ENCODE measurements at places on chromosomes 16 and 17.

- no peak for DNase-seq
Measured at GRCh38 chr16:23072769-23073549, 76.3 kb downstream of the USP31 start.

- no peak for DNase-seq
Measured at GRCh38 chr17:27824745-27825144, 24.4 kb upstream of the NOS2 start.

- DNase-seq, result no peak
Measured at GRCh38 chr16:51707666-51708065, 556.6 kb upstream of the SALL1 start.

DNA sequence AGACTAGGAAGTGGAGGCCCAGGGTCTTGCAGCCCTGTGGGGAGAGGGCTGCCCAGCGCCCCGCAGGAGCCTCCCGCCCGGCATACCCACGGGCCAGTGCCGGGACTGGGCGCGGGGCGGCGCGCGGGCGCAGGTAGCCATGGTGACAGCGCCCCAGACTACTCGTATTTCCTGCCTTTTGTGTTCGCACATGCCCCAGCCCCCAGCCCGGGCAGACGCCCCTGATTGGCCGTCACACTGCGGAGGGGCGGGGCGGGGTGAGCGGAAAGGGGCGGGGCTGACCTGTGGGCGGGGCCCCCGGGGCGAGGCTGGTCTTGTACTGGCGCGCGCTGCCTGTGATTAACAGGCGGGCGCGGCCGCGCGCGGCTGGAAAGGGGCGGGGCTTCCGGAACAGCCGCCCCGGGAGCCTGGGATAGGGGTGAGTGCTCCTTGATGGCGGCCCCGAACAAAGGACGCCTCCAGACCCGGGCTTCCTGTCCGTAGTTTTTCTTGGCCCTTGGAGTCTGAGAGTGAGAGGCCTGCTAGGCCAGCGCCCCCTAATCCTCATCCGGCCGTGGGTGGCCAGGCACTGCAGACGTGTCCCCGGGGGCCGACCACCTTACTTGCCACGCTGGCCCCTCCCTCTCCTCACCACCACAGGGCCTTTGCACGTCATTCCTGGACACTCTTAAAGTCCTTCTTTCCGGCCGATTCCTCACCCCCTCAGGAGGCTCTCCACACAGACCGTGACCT, 71.0 kb downstream of the RAI1 start:
- DNase-seq, result peak; percentile 99

DNA sequence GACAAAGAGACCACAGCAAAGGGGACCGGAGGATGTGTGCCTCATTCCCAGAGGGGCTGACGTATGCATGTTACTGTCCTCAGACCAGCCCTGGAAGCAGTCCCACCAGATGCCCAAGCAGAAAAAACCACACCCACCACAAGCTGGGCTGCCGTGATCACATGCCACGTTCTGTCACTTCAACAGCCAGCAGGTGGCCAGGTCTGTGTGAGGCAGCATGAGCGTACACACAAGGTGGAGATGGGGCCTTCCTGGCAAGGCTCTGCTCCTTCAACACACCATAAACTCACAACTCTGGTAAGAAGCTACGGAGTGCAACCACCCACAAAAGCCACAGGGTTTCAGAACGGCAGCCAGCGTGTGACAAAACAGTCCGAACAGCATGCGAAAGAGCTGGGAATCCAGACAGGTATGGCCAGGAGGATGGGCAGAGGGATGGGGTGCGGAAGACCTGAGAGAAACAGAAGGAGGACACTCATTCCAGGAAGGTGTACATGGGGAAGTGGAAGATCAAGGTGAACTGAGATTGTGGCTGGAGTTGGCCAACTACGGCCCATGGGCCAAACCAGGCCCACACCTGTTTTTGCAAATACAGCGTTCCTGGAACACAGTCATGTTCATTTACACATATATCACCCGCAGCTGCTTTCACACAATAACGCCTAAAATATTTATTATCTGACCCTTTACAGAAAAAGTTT, 27.9 kb downstream of the MBTPS1 start:
- no peak for DNase-seq

DNA sequence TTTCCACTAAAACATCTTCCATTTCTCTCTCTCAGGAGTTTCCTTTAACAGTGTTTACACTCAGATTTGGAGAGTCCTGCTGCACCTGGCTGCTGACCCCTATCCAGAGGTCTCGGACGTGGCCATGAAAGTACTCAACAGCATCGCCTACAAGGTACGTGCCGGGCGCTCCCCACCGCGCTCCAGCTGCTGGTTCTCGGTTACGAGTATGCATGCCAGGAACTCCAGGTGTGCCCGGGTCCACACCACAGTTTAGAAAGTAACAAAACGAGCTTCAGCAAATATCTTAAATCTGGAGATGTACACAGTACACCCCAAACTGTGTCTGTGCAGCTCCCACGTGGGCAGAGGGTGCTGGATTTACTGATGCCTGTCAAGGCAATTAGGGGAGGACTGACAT, 82.9 kb upstream of the CHMP6 start:
- DNase-seq, result no peak

DNA sequence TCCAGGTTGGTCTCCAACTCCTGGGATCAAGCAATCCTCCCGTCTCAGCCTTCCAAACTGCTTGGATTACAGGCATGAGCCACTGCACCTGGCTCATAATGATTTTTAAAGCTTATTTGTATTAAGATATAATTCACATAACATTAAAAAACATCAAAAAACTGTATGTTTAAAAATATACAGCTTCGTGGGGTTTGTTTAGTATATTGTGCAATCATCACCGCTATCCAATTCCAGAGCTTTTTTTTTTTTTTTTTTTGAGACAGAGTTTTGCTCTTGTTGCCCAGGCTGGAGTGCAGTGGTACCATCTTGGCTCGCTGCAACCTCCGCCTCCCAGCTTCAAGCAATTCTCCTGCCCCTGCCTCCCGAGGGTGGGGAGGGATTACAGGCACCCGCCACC, 11.0 kb upstream of the SLC25A19 start:
- DNase-seq, result no peak

GRCh38 chr16:15972046-15972868, 22.8 kb downstream of the ABCC1 start:
- no peak for DNase-seq

GRCh38 chr17:19979917-19980770, 2.5 kb upstream of the AKAP10 start:
- no peak for DNase-seq

GRCh38 chr17:41211845-41212466, 14.5 kb upstream of the KRTAP9-2 start:
- DNase-seq, result no peak
